ENCODE measurements at places on chromosomes 3 and 15. TPM values are rescaled to one million over a fixed set of nuclear protein-coding genes. Genes with fewer than 3 reads are reported as not detected.

- H3K27me3 ChIP-seq = no peaks in the 10 kb centered on the region
- H3K27ac ChIP-seq = no peak overlapping the region
- H3K4me1 ChIP-seq = peaks cover 5% of the 10 kb centered on the region
Observed at GRCh38 chr3:120081719-120082118, 12.5 kb downstream of the GSK3B start.

DNA sequence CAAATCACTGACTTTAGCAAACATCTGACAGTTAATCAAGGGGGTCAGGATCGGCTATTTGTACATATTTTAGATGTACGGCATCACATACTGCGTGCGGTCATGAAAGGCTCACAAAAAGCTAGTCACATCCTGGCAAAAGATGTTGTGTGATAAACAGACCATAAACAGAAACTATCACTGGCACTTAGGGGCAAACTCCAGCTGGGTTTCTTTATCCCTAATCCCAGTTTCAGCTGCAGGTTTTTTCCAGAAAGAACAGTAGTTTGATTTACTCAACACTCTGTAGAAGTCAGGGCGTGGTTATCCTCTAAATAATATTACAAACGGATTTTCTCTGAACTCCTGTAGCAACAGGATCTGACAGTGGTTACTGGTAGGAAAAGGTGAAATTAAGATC lies 112.4 kb upstream of the BHLHE40 start:
- no peak for DNase-seq
- H3K27ac ChIP-seq = peak overlapping the region; percentile 95
- peak overlapping the region; percentile 48 for H3K4me3 ChIP-seq
- H3K4me1 ChIP-seq = peaks cover 18% of the 10 kb centered on the region
- no peaks in the 10 kb centered on the region for H3K27me3 ChIP-seq

- H3K4me3 ChIP-seq = peak overlapping the region; percentile 19
- H3K27me3 ChIP-seq = no peaks in the 10 kb centered on the region
- no peaks in the 10 kb centered on the region for H3K36me3 ChIP-seq
- H3K4me1 ChIP-seq = peaks cover 40% of the 10 kb centered on the region
Observed at GRCh38 chr15:58528188-58528870, 96.5 kb downstream of the LIPC start.

SERINC4 gene
- 0.23 TPM for polyA plus RNA-seq

DNA sequence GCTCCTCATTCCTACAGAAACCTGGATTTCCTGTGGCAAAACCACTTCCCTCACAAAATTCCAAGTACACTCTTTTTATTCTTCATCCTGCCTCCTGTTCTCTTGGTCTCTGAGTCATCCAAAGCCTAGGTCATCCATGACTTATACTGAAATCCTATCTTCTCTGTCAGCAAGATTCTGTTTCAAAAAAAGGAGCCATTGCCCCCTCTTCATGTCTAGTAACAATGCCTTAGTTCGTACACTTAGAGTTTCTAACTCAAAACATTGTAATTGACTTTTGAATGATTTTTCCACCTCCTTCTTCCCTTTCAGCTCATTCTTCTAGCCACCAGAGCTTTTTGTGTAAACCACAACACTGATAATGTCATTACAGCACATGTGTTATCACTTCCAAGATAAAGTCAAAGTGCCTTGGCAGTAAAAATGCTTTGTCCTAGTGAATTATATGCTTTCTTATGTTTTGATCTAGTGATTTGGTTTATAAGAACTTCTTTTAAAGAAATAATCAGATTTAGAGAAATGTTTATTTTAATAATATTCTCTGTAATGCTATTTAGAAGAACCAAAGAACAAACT lies 256.5 kb upstream of the NECTIN3 start:
- H3K27ac ChIP-seq = no peak overlapping the region
- no peaks in the 10 kb centered on the region for H3K4me1 ChIP-seq
- DNase-seq = no peak
- H3K36me3 ChIP-seq = no peaks in the 10 kb centered on the region
- H3K4me3 ChIP-seq = no peak overlapping the region

DGKG gene
- 1.6 TPM for polyA plus RNA-seq

ZPLD1 gene
- polyA plus RNA-seq = 0.08 TPM

SAXO2 gene
- polyA plus RNA-seq = 7.1 TPM

DNA sequence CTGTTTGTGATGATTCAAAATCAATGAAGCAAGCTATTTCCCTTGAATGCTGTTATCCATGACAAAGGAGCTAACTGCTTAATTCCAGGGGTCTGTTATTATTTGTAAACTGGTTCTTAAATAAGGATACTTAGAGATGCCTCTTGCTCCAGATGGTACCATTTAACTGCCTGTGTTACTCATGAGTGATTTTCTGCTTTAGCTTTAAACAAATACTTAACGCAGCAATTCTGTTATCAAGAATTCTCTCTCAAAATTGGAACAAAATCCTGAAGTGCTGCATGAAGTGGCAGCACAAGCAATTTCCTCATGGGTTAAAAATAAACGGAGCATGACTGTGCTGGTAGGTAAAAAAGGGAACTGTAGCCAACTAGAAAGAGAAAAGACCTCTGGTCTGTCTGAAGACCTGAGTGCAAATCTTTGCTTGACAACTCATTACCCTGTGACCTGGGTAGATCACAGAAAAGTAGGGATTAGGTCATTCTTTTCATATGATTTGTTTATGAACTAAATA lies 62.5 kb upstream of the GBE1 start:
- DNase-seq = no peak
- no peaks in the 10 kb centered on the region for H3K27me3 ChIP-seq
- no peaks in the 10 kb centered on the region for H3K4me1 ChIP-seq
- no peak overlapping the region for H3K4me3 ChIP-seq
- no peaks in the 10 kb centered on the region for H3K36me3 ChIP-seq
- H3K27ac ChIP-seq = no peak overlapping the region

TEX55 gene
- not detected for polyA plus RNA-seq

- peaks cover 9% of the 10 kb centered on the region for H3K4me1 ChIP-seq
- no peaks in the 10 kb centered on the region for H3K36me3 ChIP-seq
- no peak for DNase-seq
- peak overlapping the region; percentile 22 for H3K27ac ChIP-seq
- H3K27me3 ChIP-seq = no peaks in the 10 kb centered on the region
Observed at GRCh38 chr3:30578479-30578878, 27.9 kb upstream of the TGFBR2 start.

PEX5L gene
- 7.3 TPM for polyA plus RNA-seq

- no peaks in the 10 kb centered on the region for H3K36me3 ChIP-seq
- no peak overlapping the region for H3K27ac ChIP-seq
- no peaks in the 10 kb centered on the region for H3K4me1 ChIP-seq
- DNase-seq = no peak
- H3K4me3 ChIP-seq = no peak overlapping the region
- H3K27me3 ChIP-seq = no peaks in the 10 kb centered on the region
Observed at GRCh38 chr3:179455954-179456353, 4.7 kb upstream of the GNB4 start.

ANKRD63 gene
- not detected for polyA plus RNA-seq

- no peak overlapping the region for H3K4me3 ChIP-seq
- DNase-seq = no peak
- no peaks in the 10 kb centered on the region for H3K4me1 ChIP-seq
- no peaks in the 10 kb centered on the region for H3K36me3 ChIP-seq
- no peak overlapping the region for H3K27ac ChIP-seq
Observed at GRCh38 chr3:56054844-56055243, 413.4 kb downstream of the ERC2 start.

DNA sequence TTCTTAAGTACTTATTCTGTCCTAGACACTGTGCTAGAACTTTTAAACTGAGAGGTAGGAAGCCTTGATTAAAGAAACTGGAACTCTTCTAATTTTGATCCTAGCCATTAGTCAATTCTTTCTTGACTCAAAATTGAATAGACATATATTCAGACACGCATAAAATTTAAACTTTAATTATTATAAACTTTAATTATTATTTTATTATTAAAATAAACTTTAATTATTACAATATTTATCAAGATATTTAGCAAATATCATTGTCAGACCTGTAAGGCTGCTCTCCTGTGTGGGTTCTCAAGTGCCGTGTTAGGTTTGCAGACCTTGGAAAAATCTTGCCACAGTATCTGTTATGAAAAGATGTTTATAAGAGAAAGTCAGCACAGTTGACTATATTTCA lies 562.9 kb downstream of the MECOM start:
- no peak for DNase-seq
- no peak overlapping the region for H3K4me3 ChIP-seq
- no peak overlapping the region for H3K27ac ChIP-seq
- no peaks in the 10 kb centered on the region for H3K4me1 ChIP-seq
- H3K36me3 ChIP-seq = peaks cover 5% of the 10 kb centered on the region

DNA sequence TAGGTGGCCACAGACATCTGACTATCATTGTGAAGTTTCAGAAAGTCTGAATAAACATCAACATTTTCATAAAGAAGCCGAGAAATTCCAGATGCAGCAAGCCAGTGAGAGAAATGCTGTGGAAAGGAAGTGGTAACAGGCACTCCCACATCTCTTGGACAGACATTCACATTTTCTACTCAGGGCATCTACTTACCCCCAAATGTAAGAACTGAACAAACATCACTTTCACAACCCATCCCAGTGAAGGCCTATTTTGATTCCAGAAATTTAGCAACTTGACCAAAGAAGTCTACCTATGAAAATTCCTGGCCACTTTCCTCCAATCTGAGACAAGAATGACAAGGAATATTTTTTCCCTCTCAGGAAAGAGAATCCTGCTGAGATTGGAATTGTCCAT lies 224.8 kb upstream of the DCBLD2 start:
- H3K4me1 ChIP-seq = no peaks in the 10 kb centered on the region
- no peaks in the 10 kb centered on the region for H3K36me3 ChIP-seq
- H3K27me3 ChIP-seq = no peaks in the 10 kb centered on the region
- DNase-seq = no peak
- no peak overlapping the region for H3K27ac ChIP-seq

DNA sequence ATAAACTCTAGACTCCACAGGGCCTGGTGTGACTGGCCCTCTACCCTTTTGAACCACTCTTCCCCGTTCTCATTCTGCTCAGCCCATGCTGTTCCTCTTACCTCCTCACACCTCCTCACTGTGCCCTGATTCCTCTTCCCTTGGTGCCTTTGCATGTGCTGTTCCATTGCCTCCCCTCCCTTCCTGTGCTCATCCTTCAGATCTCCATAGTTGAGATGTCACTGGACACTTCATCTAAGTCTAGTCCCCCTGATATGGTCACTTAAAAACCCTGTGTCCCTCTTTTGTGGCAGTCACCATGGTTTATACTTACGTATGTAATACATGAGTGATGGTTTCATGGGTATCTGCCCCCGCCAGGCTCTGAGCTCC lies 69.8 kb downstream of the LSM3 start:
- H3K27ac ChIP-seq = no peak overlapping the region
- H3K36me3 ChIP-seq = no peaks in the 10 kb centered on the region
- H3K4me1 ChIP-seq = no peaks in the 10 kb centered on the region

GRCh38 chr3:177914224-177914623 lies 622.0 kb upstream of the KCNMB2 start:
- H3K4me1 ChIP-seq = no peaks in the 10 kb centered on the region
- H3K27ac ChIP-seq = no peak overlapping the region
- H3K27me3 ChIP-seq = no peaks in the 10 kb centered on the region
- H3K4me3 ChIP-seq = no peak overlapping the region

CYP1A2 gene
- not detected for polyA plus RNA-seq

DNA sequence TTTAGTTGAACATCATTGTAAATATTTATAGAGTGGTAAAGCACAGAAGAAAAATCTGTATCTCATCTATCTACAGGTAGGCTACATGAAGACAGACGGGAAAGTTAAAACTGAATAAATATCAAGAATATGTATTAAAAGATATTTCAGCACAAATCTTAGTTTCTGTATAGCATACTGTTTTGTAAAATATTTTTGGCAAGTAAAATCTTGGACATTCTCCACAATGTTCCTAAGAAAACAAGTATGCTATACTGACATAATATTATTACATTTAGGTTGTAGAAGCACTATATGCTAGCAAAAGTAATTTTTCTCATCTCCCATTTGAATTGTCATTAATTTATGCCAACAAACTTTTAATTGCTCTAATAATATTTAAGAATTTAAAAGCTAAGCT lies 326.4 kb upstream of the ARL6 start:
- H3K27ac ChIP-seq = no peak overlapping the region
- no peaks in the 10 kb centered on the region for H3K4me1 ChIP-seq
- H3K36me3 ChIP-seq = no peaks in the 10 kb centered on the region
- DNase-seq = no peak
- H3K27me3 ChIP-seq = no peaks in the 10 kb centered on the region
- H3K4me3 ChIP-seq = no peak overlapping the region

DNA sequence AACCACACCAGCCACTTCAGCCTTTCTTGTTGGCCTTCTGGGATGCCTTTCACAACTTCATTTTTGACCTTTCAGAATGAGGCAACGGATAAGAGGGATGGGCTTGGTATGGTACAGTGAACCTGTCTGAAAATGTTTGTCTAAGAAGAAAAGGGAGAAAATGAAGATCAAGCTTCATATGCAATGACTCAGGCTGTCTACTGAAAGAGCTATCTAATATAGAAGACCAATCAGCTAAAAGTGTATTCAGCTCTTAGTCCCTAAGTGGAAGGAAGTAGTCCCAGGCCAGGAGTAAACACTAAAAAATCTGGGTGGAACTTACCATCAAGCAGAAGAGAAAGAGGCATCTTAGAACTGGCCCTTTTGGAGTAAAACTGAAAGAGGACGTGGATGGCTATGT lies 12.2 kb upstream of the UPK1B start:
- H3K36me3 ChIP-seq = no peaks in the 10 kb centered on the region
- no peak overlapping the region for H3K4me3 ChIP-seq
- DNase-seq = no peak
- peaks cover 8% of the 10 kb centered on the region for H3K4me1 ChIP-seq

GRCh38 chr15:35330916-35331315 lies 215.0 kb downstream of the DPH6 start:
- no peaks in the 10 kb centered on the region for H3K36me3 ChIP-seq
- H3K27ac ChIP-seq = no peak overlapping the region
- no peak for DNase-seq
- H3K4me1 ChIP-seq = no peaks in the 10 kb centered on the region
- H3K4me3 ChIP-seq = no peak overlapping the region
- no peaks in the 10 kb centered on the region for H3K27me3 ChIP-seq

DNA sequence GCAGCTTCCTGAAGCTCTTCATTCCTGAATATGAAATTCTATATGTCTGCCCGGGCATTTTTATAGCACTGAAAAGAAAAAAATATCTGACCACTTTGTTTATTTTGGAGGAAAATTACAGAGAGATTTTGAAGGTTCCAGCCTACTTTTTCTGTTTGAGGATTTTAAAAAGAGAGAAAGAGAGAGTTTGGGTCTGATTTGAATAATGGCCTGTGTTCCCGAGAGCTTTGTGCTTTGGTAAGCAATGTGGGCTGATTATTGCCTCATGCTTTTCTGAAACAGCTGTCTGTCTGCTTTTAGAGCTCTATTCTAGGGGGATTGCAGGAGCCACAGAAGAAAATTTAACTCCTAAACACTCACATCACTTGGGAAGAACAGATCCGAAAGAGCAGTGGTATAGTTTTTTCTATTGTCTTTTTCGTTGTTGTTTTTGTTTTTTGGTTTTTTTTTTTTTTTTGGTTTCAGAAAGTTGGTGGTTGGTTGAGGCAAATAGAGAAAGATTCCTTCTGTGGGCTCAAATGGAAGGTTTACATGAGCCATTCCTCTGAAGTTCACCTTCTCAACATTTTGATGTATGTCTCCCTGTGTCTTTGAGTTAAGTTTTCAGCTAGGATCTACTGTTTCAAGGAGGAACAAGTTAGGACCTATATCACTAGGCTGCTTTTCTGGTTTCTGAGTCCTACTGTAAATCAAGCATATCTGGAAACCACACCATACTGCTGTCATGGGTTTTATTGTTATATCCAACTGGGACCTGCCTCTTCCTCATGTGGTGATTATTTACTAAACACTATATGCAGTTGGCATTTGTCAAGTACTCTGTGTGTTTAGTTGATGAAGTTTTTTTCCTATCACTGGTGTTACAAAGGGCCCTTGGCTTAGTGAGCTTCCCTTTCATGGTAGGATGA lies 178.9 kb downstream of the KCNMB2 start:
- H3K27ac ChIP-seq = no peak overlapping the region
- H3K27me3 ChIP-seq = no peaks in the 10 kb centered on the region
- H3K4me1 ChIP-seq = no peaks in the 10 kb centered on the region
- DNase-seq = no peak
- no peaks in the 10 kb centered on the region for H3K36me3 ChIP-seq
- no peak overlapping the region for H3K4me3 ChIP-seq

All from pancreas (tissue), 10 donors.